Epithelial cell of prostate (primary cell): ENCODE measurements at places on chromosomes 12 and 14.
A peak's percentile ranks its signal among the peaks of the same experiment; 100 is the strongest.

- DNase-seq = no peak
Measured at GRCh38 chr12:51672334-51672733, 81.3 kb downstream of the SCN8A start.

- DNase-seq = no peak
Measured at GRCh38 chr12:3491938-3492792, 1.2 kb downstream of the PRMT8 start.

DNA sequence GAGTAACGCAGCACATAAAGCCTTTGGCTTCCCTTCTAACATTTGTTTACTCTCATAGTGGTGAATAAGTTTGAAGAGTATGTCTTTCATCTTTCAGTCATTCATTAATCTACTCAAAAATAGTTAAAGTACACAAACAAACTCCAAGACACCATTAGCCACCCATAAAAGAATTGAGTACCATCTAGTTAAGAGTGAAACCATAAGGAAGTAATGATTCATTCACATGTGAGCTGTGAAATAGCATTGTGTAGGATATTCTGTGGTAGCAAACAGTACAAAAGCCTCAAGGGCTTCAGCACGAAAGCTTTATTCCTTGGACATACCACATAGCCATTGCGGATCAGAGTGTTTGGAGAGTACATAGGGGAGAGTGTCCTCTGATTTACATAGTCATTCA is 13.9 kb downstream of the SYT1 start:
- no peak for DNase-seq

- no peak for DNase-seq
Measured at GRCh38 chr14:54975856-54976255, 51.0 kb downstream of the WDHD1 start.

DNA sequence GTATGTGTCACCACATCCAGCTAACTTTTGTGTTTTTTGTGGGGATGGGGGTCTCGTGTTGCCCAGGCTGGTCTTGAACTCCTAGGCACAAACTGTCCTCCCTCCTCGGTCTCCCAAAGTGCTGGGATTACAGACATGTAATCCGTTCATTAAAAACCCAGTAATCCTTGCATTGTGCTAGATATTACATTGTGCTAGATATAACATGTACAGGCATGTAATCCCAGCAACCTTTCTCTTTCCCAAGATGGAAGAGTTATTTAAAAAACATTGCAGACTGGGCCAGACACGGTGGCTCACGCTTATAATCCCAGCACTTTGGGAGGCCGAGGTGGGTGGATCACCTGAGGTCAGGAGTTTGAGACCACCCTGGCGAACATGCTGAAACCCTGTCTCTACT is 19.7 kb downstream of the ELK3 start:
- no peak for DNase-seq

DNA sequence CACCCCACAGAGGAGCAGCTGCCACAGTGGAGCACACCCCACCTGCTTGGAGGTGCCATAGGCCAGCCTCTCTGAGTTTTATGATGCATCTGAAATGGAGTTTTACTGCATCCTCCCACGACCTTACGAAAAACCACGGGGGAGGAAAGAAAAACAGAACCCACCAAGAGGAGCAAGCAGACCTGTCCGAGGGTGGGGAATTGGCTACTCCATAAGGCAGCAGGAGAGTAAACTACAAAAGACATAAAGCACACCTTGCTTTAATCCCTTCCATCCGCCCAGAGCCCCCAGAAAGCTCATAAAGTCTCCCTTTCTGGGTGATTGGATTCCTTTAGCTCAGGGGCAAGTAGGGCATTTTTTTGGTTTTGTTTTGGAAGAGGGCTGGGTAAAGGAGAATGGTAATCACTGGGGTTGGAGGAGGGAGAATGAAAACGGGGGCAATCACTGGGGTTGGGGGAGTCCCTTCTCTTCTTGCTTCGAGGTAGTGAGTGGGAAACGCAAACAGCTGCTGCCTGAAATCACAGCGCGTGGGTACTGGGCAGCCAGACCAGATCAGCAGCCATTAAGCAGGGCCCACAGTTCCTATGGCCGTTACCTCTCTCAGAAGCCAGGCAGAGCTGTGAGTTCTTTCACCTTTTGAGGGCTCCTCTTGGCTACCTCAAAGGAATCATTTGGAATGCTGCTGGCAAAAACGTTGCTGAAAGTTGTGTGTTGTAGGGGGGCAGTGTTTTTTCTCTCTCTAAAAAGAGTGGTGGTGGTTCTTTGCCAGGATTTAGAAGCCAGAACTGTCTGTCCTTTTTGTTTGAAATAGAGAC is 433.6 kb downstream of the ZFP36L1 start:
- no peak for DNase-seq

- no peak for DNase-seq
Measured at GRCh38 chr14:36955376-36955775, 217.0 kb downstream of the SLC25A21 start.

DNA sequence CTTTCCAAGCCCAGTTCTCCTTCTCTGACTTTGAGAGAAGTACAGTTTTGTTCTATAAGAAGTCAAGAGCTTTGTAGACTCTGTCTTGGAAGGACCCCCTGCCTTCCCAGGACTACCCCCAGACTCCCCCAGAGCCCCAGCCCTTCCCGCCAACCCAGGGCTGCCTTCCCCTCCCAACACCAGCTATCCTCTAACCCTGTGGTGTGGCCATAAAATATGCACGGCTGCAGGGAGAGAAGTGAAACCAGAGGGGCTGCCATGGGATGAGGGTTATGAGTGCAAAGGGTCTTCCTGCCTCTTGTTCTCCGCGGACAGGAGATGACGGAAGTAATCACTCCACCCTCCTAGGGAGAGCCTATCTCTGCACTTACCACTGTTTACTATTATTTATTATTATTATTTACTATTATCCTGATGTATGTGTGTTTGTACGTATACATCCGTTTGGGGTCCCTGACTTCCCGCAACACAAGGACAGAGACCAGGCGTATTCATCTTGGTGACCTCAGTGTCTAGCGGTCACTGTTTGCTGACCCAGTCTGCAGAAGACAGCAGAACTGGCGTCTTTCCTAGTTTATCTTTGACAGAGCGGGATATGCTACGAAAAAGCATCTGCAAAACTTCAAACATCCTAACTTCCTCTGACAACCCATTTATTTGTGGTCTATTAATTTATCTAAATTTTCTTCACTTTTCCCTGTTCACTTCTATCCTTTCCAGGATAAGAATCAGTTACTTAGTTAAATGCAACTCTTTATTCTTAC is 3.5 kb upstream of the SCNN1A start:
- DNase-seq = no peak

- no peak for DNase-seq
Measured at GRCh38 chr14:92590941-92591340, 77.4 kb downstream of the RIN3 start.

DNA sequence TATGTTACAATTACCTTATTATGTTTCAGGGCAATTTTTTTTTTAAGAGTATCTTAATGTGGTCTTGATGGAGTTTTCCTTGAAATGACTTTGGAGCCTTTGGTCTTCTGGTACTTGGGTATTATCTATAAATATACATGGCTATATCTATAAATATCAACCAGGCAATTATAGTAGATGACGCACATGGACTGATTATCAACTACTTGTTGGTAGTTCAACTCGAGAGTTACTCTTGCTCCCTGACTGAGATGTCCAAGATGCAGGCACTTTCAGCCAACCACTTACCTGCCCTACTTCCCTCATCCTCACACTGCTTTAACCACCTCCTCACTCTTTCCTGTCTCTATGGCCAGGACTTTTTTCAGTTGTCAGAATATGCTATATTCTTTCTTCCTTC is 85.4 kb downstream of the NTN4 start:
- DNase-seq = no peak

- no peak for DNase-seq
Measured at GRCh38 chr12:20368651-20369304, 441 bp downstream of the PDE3A start.

DNA sequence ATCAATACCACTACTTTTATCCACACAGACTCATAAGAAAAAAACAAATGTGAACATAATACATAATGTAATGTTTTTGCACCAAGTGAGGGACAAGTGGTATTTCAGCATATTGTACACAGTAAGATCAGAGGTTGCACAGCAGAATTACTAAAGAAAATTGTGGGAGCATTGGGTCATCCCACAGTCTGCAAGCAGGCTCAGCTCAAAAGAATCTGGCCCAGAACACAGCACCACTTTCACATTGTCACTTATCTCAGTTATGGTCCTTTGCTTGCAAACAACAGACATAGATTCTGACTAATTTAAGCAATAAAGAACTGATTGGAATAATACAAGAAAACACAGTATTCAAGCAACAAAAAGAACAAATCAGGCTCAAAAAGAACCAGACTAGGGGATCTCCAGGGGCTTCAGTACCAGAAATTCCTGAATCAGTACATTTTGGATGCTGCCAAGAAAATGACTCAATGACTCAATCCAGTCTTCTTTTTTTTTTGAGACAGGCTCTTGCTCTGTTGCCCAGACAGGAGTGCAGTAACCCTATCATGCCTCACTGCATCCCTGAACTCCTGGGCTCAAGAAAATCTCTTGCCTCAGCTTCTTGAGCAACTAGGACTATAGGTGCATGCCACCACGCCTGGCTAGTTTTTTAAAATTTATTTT is 42.9 kb upstream of the EEA1 start:
- peak; percentile 39 for DNase-seq

- DNase-seq = no peak
Measured at GRCh38 chr12:60602601-60603000, 1006.8 kb downstream of the SLC16A7 start.

DNA sequence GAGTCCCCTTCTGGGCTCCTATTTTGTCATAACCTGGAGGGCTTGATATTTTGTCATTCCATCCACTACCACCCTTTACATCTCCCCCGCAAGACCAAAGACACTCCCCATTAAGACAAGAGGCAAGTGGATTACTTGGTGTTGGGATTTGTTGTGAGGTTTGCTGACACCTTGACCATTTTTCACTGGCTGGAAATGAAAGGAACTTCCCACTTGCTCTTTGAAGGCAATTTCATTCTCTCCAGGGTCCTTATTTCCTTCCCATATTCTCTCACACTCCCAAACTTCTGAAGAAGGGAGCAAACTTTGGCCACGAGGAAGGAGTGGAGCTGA is 14.9 kb downstream of the AGAP2 start:
- DNase-seq = no peak

DNA sequence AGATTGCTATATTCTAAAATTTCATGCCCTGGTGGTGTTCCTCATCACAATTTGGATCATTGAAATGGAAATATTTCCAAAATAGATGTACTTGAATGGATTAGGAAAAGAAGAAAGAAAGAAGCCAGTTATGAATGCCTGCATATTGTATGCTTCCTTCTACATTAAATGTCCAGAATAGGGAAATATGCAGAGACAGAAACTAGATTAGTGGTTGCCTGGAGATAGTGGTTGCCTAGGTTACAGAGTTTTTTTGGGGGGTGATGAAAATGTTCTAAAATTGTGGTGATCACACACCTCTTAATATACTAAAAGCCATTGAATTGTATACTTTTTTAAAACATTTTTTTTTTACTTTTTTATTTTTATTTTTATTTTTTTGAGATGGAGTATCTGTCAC is 18.0 kb downstream of the TUBA1A start:
- DNase-seq = no peak

- DNase-seq = no peak
Measured at GRCh38 chr12:58592475-58593207, 327.7 kb downstream of the LRIG3 start.

DNA sequence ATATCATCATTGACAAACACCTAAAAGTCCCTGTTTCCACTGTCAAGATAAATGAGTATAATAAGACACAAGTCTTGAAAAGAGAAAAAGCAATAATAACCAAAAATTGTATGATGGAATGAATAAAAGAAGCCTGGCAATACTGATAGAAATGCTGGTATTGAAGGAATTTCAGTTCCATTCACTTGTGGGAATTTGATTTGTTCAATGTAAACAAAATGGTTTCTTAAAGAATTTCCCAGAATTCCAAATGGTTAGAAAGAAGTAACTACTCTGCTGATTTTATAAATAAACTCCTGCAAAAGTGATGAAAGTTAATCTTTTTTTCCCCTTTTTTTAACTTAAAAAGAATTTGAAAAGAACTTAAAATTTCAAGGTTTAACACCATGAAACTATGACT is 129.9 kb upstream of the PDZRN4 start:
- DNase-seq = no peak

DNA sequence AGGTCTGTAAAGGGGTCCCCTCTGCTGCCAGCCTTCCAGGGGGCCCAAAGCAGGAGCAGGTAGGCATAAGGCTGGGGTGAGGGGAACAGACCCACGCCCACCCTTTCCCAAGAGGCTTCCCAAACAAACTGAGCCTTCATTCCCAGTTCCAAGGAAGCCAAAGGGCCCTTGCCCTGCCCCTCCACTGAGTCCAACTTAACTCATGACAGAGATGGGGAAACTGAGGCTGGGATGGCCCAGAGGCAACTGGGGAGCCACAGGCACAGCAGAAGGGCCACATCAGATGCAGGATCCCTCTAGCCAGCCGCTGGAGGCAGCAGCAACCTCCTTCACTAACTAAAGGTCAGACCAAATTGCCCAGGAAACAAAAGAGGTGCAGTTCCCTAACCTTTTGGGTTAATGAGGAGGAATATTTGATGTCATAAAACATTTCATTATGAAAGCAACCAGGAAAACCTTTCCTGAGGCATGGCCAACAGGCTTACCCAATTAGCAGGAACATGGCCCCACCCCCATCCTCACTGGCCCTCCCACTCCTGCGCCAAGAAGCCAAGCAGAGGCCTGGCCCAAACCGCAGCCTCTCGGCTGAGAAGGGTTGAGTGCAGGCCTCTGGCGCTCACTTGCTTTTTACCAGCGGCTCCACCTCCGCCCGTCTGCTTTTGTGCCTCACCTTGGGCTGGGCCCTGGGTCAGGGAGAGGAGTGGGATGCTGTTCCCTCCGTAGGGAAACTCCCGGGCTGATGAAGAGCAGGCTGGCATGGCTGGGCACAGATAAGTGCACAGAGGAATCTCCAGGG is 293.5 kb upstream of the RTL1 start:
- no peak for DNase-seq

DNA sequence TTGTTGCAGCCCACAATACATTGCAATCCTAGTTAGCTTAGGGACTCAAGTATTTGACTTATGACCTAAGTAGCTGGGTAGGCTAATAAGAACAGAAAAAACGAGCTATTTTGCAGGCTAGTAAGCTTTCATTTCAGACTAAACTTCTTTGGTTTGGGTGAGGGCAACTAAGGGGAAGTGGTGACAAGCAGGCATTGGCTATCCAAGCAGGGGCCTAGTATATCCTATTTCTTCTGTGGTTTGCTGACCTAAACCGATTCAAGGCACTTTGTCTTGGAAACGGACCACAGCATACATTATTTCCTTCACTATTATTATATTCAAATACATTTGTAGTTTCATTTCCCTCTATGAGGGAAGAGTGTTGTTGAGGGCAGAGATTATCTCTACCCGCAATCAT is 21.6 kb upstream of the SLC5A8 start:
- no peak for DNase-seq

- DNase-seq = no peak
Measured at GRCh38 chr12:29270446-29270845, 110.5 kb downstream of the ERGIC2 start.

- no peak for DNase-seq
Measured at GRCh38 chr14:44712024-44712815, 205.1 kb upstream of the FSCB start.

DNA sequence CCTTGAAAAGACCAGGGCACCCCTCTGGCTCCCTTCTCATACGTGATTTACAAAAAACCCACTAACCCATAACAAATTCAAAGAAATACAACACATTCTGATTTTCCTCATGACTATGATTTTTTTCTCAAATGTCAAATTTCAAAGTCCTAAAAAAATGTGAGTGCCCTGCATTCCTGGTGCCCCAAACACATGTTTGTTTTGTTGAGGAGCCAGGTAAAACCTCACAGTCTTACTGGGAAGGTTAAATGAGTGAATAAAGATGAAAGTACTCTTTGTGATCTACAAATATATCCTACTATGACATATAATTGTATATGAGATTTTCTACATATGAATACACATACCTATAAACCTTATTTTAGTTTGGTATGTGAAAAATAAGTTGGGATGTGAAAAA is 30.7 kb downstream of the TPH2 start:
- no peak for DNase-seq
